ENCODE measurements at places on chromosomes 3 and 15. TPM values are rescaled to one million over a fixed set of nuclear protein-coding genes. Genes with fewer than 3 reads are reported as not detected.

- DNase-seq, result no peak
Measured at GRCh38 chr3:24439021-24439420, 55.6 kb downstream of the THRB start.

GRCh38 chr15:91216000-91216399 lies 115.9 kb downstream of the SV2B start:
- no peak for DNase-seq

- no peak for DNase-seq
Measured at GRCh38 chr3:14935592-14936345, 11.6 kb upstream of the NR2C2 start.

GRCh38 chr3:139238281-139239030 lies 105.4 kb upstream of the MRPS22 start:
- no peak for DNase-seq

ATG7 gene
- 72.7 TPM for total RNA-seq

DNA sequence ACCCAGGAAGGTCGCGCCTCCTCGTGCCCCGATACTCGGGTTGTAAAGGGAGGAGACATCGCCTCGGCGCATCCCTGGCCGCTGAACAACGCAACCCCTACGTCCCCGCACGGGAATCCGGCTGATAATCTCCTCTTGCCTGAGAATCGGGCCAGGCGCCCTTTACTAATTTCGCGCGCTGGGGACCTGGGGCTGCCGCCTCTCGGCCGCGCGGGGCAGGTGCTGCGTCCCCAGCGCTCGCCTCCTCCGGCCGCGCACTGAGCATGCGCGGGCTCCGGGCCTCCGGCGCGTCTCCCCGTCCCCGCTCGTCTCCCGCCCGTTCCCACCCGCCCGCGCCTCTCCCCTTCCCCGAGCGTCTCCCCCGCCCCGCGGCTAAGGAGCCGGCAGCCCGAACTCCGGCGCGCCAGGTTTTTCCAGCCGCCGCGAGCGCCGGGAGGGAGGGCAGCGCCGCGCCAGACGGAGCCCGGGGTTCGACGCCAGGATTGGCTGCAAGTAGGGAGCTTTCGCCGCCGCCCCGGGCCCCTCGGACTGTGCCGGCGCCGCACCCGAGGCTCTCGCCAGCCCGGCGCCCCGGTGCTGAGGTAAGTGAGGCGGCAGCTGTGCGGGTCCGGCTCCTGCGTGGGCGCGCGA lies at the start of gene CNTN4:
TSS of gene CNTN4 (plus strand) at position 469 of the 630 bp plus-strand sequence.
- DNase-seq, result no peak

GP5 gene
- 0.22 TPM for total RNA-seq

DNA sequence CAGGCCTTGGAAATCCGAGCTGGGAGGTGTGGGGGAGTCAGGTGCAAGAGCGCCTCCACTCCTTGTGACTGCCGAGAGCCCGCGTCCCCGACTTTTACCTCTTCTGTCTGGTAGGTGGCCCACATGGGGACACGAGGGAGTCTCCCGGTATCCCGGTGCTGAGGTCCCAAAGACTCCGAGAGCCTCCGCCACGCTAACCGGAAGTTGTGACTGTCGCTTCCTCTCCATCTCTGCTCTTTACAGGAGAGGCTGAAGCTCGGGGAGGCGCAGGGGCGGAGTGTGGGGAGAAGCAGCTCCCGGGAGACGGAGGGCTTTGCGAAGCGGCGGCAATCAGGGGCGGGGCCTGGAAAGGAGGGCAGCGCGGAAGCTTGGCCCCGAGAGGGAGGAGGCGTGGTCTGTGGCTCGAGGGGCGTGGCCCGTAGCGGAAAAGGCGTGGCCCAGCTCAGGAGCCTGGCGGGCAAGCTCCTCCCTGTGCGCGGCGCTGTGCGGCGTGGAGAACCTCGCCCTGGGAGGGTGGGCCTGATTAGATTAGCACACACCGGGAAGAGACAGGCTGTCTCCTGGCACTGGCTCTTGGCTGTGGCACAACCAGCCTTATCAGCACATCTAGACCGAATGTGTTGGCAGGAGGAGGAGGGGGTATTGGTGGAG lies 143.9 kb downstream of the GABRB3 start:
- no peak for DNase-seq

- no peak for DNase-seq
Measured at GRCh38 chr15:75776065-75776423, 63.4 kb upstream of the CSPG4 start.

IL17RE gene
- total RNA-seq, result 0.34 TPM

GRCh38 chr15:40806672-40807027 lies 239 bp upstream of the ZFYVE19 start:
- DNase-seq, result no peak

DNA sequence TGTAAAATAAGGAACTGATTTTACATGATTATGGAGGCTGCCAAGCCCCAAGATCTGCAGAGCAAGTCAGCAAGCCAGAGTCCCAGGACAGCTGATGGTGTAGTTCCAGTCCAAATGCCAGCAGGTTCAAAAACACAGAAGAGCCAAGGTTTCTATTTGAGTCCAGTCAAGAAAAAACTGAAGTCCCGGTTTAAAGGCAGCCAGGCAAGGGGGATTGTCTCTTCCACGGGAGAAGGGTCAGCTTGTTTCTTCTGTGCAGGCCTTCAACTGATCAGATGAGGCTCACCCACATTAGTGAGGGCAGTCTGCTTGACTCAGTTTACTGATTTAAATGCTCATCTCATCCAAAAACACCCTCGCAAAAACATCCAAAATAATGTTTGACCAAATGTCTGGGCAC lies 246.2 kb downstream of the PLCL2 start:
- DNase-seq, result no peak

SPSB4 gene
- not detected for total RNA-seq

PSTPIP1 gene
- total RNA-seq, result 69.0 TPM

TRANK1 gene
- 147 TPM for total RNA-seq

GRCh38 chr3:184308744-184309143 lies 5.7 kb upstream of the EIF4G1 start:
- DNase-seq, result no peak

DNA sequence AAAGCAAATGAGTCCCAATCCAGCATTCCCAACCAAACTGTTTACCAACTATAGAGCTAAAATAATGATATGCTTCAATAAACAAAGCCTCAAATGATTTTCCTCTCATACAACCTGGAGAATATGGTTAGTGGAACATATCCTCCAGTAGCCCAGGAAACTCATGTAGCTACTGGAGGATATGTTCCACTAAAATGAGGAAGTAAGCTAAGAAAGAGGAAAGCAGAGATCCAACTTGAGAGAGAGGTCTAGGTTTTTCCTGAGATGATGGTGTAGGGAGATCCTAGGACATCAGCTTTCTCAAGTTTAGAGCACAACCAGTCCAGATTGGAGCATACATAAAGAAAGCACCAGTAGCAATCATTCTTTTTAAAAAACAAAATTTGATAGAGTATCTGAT lies 44.6 kb upstream of the SLC4A7 start:
- DNase-seq, result no peak

- DNase-seq, result no peak
Measured at GRCh38 chr15:48222627-48223026, 16.5 kb downstream of the SLC12A1 start.

DNA sequence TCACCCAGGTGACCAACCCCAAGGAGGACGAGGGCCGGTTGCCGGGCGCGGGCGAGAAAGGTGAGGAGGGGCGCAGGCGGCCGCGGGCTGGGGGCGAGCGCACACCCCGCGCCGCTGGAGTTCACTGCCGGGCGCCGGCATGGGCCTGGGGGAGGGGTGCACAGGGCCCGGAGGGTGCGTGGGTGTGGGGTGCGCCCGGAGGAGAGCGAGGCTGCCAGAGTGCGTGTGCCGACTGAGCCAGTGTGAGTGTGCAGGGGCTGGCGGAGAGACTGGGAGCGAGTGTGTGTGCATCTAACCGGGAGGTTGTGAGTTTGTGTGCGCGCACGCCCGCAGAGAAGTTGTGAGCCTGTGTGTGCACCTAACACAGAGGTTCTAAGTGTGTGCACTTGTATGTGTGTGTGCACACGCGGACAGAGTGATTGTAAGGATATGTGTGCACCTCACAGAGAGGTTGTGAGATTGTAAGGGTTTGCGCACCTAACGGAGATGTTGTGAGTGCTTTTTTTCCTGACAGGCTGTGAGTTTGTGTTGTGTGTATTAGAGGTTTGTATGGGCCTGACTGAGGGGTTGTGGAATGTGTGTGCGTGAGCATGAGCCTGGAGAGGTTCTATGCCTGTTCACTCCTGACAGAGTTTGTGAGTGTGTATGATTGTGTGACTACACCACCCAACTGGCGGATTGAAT lies 681 bp downstream of the CTDSPL start:
- DNase-seq, result peak; percentile 20

GRCh38 chr3:100984308-100984707 lies 8.9 kb downstream of the ABI3BP start:
- DNase-seq, result no peak

DNA sequence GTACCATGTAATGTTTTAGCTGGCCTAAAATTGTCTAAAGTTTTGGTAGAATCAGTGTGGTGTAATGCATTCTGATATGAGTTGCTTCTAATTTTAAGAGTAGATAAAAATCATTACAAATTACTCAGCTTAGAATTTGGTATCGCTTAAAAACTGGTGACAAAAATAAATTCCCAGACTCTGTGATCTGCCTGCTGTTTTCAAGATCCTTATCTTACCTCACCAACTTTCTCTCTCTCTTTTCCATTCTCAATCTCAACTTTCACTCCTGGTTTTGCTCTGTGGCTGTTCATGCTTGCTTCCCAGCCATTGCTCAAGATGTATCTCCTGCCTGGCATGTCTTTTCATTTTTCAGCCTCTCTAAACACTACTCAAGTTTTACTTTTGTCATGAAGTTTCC lies 45.7 kb downstream of the TCF12 start:
- DNase-seq, result no peak

CCDC54 gene
- total RNA-seq, result not detected

DNA sequence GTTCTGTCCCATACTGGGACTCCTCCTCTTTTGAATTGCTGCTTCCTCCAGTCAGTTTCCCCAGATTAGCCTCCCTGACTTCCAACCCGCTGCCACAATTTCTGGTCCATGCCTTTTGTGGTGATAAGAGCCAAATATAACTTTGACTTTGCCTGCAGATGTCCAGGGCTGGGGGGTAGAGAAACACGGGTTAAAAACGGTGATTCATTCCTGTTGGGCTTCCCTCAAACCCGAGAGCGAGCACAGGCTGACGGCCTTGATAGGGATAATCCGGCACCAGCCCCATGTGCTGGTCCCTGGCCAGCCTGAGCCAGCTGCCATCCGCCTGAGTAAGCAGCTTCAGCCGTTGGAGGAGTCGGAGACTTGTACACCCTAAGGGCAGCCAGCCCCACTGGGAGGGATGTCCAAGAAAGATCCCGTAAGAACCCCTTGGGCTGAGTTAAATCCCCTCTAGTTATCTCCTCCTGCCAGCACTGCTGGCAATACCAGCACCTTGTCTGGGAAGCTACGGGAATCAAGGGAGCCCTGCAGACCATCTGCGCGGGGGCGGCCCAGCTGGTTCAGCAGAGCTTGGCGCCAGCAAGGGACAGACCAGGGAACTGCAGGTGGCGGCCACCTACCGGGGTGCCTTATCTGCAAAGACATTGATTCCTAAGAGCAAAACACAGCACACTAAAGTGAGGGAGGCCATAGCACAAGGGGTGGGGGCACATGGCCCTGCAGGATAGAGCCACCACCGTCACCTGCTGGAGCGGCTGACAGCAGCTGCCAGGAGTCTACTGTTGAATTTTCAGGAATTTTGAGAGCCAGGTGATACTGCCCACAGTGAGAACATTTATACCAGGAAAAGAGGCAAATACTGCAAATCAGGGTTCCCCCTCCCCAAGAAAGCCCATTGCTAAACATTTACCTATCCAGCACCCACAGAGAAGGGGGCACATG lies 18.1 kb downstream of the CSPG4 start:
- DNase-seq, result peak; percentile 59

DNA sequence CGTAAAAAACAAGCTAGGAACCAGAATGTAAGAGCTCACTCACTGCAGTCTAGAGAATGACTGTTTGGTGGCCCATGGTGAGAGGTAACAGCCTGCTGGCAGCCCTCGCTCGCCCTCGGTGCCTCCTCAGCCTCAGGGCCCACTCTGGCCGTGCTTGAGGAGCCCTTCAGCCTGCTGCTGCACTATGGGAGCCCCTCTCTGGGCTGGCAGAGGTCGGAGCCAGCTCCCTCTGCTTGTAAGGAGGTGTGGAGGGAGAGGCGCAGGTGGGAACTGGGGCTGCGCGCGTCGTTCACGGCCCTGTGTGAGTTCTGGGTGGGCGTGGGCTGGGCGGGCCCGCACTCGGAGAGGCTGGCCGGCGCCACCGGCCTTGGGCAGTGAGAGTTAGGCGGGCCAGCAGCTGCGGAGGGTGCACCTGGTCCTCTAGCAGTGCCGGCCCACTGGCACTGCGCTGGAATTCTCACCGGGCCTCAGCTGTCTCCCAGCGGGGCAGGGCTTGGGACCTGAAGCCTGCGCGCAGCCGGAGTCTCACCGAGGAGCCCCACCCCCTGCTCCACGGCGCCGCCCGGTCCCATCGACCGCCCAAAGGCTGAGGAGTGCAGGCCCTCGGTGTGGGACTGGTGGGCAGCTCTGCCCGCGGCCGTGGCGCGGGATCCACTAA lies 420.6 kb downstream of the RBMS3 start:
- DNase-seq, result no peak

KNG1 gene
- not detected for total RNA-seq

DNA sequence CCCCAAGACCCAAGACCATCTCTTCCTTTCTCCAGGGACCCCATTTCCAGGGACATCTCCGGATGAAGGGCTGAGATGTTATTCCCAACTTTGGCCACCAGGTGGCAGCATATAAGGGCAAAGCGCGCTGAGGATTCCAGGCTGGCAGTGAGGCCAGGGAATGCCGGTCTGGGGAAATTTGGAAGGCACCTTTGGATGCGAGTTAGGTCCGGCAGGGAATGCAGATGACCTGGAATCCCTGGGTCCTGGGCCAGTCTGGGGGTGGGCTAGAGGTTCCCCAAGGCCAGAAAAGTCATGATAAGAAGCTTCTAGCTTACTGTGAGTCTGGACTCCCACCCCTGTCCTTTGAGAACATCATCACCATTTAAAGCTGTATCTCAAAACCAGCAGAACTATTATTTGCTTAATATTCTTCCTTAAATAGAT lies 1.6 kb upstream of the CHST13 start:
- DNase-seq, result peak; percentile 66

SCN5A gene
- total RNA-seq, result 0.20 TPM

DNA sequence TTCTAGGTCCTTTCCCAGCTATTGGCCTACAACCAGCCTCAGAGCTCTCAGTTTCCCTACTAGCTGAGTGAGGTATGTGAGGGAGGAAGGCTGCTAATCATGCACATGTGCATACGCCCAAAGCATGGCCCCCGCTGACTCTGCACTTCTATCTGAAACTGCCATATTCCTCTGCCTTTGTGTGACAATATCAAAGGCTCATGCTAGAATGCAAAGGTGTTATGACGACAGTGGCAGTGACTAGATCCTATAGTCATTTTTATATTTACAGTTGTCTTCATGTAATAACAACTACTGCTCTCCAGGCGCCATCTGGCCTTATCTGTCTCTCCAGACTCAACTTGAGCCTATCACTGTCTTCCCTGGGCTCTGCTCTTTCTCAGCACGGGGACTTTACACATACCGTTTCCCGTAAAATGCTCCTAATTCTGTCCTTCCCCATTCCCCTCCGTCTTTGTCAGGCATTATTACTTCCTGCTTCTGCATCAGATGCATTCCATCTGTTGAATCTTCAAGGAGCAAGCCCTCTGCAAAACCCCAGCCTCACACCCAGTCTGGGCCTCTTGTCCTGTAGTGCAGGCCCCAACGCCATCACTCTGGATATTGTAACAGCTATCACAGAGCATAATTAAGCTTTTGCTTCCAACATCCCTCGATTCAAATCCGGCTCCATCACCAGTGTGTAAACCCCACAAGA lies 102.5 kb downstream of the PDCD6IP start:
- DNase-seq, result no peak

Data from B cell (primary cell).